ENCODE measurements at places on chromosomes 6 and 20.

DNA sequence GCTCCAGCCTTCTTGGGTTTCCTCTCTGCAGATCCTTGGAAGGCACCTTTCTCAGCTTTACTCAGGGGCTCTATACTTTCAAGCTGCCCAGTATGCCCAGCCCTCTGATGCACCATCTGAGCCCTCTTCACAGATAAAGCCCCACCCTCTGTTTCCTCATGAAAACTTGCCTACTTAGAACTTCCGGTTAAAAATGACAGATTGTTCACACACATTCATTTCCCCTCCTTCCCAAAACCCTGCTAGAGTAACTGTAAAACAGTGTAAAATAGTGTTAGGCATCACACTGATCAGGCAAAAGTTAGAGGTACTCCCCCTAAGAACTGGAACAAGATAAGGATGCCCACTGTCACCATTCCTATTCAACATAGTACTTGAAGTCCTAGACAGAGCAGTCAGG is 14.0 kb upstream of the GCM1 start:
- DNase-seq: no peak

DNA sequence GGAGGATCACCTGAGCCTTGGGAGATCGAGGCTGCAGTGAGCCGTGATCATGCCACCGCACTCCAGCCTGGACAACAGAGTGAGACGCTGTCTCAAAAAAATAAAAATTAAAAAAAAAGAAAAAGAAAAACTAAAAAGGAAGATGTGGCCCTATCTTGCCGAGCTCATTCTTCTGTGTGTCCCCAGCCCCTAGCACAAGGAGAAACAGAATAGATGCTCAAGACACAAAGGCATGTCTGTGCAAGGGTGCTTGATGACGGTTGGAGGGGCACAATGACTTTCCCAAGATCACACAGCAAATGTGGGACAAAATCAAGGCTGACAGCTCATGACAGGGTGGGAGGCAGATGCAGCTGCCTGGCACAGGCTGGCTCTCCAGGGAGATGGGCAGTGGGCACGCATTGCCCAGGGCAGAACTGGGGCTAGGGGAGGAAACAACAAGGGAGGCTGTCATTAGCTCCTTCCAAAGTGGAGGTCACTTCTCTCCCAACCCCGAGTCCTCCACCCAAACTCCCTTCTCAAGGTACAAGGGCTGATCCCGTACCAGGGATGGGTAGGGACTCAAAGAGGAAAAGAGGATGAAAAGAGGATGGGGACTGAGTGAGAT is 775 bp upstream of the NRSN2 start:
- no peak for DNase-seq

GRCh38 chr6:163489584-163489983 is 75.1 kb downstream of the QKI start:
- no peak for DNase-seq

DNA sequence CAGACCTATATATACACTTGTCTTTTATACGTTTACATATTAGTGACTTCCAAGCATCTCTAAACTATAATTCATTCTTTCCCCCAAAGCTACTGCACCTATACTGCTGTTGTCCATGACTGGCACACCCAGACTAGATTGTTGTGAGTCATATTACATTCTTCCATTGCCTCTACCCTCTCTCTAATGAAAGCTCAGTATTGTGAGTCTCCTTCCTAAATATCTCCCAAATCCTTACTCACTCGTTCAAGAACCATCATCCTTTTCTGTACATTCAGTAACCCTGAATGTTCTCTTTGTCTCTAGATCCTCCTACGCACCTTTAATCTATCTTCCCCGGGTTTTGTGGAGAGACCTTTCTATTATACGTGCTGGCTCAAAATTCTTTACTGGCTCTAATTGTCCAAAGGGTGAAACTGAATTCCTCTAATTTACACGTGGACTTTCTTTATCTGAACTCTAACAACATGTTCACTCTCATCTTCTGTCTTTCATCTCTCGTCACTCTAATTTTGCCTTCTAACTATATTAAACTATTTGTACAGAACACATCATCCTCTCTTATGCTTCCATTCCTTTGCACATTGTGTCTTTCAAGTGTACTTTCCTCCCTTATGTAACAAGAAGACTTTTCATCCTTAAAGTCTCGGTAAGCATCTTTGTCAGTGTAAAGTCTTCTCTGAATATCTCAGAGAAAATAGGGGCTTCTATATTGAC is 109.3 kb downstream of the IBTK start:
- DNase-seq: no peak

DNA sequence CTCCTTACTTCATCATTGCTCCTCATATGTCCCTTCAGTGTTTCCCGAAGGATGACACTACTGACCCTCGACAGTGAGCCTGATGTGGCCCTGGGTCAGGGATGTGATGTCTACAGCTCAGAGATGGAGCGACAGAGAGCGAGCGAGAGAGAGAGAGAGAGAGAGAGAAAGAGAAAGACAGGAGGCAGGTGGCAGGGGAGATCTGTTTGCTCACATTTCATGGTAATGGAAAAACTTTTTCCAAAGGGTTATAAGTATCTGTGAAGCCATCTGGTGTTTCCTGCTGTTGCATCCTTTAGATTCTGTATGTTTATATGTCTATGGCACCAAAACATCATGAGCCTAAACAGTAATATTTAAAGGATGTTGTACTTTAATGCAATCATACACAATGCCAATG is 77.2 kb downstream of the PPP1R3G start:
- no peak for DNase-seq

GRCh38 chr6:29757282-29757681 is 34.0 kb downstream of the HLA-F start:
- no peak for DNase-seq

GRCh38 chr6:29676981-29677601 is 3.9 kb downstream of the ZFP57 start:
- DNase-seq: no peak

- no peak for DNase-seq
Observed at GRCh38 chr20:57792386-57793080, 82.7 kb upstream of the PMEPA1 start.

GRCh38 chr6:135176464-135176863 is 4.6 kb upstream of the MYB start:
- no peak for DNase-seq

DNA sequence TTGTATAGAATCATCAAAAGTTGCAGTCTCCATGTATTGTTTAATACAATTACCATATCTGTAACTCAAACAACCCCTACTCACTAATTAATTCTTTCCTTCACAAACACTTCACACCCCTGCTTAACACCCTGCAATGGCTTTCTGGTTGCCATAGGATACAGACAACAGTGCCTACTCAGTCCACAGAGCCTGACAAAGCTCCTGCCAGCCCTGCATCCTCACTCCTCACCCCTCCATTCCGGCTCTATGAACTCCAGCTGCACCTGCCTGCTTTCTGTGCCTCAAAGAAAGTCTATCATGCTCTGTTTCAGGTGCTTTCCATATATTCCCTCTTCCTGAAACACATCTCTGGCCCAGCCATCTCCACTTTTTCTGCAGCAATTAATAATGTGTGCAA is 253.4 kb downstream of the HACE1 start:
- peak; percentile 95 for DNase-seq

DNA sequence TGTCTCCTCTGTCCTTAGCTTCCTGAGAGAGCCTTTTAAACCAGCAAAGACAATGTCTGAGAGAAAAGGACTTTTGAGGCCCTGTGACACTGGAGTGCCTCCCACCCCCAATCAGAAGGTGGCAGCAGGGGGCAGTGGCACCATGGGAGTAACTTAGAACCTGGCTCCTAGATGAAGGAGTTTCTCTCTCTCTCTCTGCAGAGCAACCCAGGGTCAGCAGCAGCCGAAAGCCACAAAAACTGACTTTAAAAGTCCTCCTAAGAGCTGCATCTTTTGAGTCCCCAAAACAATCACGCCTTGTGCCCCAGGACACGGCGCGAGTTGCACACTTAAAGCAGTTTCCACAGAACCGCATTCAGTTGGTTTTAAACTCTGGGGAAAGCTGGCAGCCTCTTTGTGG is 5.3 kb upstream of the TCP11 start:
- peak; percentile 26 for DNase-seq

DNA sequence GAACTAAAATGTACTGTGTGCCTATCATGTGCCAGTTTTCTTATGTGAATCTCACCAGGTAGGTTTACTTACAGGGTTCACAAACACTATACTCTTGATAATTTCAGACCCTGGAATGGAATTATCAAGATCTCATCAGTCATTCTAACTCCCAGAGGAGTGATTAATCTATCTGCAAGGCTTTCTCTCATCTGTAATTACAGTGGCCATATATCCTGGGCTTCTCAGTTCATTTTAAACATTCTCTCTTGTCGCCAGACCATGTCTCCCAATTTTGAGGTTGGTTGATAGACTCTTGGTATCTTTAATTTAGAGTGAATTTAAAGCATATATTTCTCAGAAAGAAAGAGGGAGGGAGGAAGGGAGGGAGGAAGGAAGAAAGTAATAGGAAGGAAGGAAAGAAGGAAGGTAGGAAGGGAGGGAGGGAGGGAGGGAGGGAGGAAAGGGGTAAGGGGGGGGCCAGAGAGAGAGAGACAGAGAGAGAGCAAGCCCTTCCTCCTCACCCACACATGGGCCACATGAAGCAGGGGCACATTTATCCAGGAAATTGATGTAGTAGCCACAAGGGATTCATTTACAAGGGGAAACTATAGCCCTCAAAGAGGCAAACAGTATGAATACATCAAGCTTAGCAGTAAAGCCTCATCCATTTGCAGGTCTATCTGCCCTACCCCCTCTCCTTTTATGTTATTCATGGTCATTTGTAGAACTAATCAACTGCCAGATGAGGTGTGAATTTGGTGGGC is 25.8 kb upstream of the NRSN1 start:
- no peak for DNase-seq

DNA sequence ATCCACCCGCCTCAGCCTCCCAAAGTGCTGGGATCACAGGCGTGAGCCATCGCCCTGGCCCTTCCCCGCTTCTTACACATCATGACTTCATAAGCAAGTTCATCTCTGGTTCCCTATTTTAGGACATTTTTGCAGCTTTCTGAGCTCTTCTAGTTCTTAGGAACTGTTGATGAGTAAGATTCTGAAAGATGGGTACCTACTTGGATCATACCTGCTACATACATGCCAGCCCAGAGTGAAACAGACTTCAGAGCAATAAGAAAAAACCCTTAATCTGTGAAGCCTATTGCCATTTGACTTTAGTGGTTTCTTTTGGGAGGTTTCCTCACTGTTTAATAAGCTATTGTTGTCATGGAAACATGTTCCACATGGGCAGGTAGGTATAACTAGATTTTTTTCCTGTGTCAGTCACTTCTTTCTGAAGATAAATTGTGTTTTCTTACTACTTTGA is 27.9 kb upstream of the TMEM217 start:
- no peak for DNase-seq

DNA sequence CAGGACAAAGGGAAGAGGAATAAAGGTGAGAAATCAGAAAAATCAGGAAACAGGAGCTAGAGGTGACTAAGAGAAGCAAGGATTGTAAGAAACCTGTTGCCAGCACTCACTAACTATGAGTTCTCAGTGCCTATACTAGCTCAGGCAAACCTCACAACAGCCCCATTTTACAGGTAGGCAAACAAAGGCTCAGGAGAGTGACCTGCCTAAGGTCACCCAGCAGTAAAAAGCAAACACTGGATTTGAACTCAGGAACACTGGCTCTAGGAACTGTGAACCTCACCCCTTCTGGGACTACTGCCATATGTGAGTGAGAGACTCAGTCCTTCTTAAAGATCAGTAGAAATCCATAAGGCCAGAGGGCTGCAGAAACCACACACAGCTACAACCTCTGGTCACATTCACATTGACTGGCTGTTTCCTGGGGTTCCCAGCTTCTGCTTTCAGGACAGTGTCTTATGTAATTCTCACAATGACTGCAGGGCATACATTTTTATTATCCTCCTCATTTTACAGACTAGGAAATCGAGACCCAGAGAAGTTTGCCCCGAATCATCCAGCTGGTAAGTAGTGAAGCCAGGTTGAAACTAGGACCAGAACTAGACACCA is 80.7 kb upstream of the MAFB start:
- DNase-seq: no peak

DNA sequence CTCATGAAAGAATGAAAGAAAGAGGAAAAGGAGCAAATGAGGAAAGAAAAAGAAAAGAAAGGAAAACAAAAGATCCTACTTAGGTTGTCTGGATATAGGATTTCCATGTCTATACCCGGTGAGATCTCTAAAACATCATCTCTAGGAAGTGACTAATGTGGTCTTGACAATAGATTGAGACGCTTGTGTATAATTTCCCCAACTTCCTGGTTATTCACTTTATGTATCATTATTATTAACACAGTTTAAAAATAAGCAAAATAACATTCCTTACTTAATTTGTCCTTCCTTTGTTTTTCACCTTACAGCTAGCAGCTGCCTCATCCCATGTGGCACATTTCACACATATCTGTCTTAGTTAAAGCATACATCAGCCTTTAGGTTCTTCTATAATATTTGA is 27.0 kb downstream of the LAMA4 start:
- no peak for DNase-seq

DNA sequence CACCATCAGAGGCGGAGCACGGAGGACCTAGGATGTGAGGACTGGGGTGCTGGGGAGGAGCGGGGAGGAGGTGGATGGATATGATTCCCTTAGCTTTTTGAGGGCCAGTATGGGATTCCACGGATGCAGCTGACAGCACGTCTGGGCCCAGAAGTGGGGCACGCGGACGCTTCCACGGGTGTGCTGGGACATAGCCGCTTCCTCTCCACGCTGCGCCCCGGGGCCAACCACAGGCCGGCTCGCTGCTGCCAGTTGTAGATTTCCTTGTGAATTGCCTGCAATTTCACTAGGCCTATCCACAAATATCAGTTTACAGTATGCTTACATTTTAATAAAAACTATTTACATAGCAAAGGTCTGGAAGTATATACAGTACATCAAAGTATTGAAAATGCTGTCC is 23.9 kb downstream of the PAX1 start:
- DNase-seq: no peak

DNA sequence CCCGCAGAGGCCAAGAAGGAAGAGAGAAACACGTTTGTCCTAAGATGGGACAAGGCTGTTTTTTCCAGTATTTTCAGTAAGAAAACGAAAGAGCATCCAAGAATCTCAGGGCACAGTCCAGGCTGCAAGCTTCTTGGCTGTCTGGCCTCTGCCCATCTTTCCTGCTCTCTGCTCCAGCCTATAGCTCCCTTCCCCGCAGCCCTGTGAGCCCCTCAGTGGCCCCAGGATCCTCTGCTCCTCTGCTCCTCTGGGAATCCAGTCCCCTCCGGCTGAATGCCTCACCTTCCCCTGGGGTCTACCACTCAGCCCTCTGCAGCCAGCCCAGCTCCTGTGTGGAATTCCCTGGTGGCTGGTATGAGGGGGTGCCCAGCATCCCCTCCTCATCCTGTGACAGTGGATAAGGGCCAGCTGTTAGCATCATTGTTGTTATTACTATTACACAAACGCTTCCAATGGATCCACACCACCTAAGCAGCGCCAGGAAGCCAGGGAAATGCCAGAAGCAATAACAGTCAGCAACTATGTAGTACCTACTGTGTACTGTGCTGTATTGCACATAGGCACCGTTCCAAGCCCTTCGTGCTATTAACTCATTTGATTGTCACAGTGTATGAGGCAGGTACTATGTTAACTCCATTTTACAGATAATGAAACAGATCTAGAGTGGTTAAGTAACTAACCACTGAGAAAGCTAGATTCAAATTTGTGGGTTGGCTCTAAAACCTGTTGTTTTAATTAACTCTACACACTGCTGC is 60.3 kb upstream of the PTPN1 start:
- no peak for DNase-seq

GRCh38 chr6:27049863-27050781 is 197.4 kb upstream of the PRSS16 start:
- DNase-seq: no peak
